Esophagus mucosa (tissue), 1 donor: ENCODE measurements at places on chromosomes 13 and 19. TPM values are rescaled to one million over a fixed set of nuclear protein-coding genes. Genes with fewer than 3 reads are reported as not detected.

Gene ZNF570
- total RNA-seq, result 1.4 TPM

Gene URAD
- total RNA-seq, result not detected

Gene TPTE2
- total RNA-seq, result not detected

Gene RASAL3
- total RNA-seq, result 1.8 TPM

Gene ZNF560
- not detected for total RNA-seq

Gene SPTBN4
- 0.20 TPM for total RNA-seq

Gene PSG6
- not detected for total RNA-seq

Gene YIPF2
- total RNA-seq, result 43.1 TPM
